ENCODE measurements at places on chromosomes 7 and 10.
A peak's percentile ranks its signal among the peaks of the same experiment; 100 is the strongest.

DNA sequence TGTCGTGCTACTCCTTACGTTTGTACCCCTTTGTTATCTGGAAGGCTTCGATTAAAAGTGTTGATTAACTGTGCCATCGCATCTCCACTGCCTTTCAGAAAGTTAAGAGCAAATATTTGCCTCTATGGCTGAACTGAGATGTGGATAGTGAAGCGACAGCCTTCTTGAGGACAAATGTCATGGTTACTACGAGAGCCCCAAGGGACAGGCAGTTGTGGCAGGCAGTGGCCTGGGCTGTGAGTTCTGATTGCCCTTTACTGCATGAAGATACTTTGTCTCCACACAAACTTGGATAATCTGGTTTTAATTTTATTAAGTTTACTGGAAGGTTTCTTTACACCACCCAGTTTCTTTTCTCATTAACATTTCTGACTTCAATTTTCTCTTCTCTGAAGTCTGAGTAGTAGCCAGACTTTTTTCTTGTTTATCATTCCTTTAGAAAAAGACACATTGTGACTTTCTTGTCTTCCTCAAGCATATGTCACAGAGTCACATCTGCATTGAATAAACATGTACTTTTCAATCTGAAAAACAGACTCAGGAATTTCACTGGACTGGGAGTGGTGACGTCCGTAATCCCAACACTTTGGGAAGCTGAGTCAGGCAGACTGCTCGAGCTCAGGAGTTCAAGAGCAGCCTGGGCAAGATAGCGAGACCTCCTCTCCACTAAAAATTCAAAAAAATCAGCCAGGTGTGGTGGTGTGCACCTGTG lies 1.5 kb downstream of the TAS2R41 start:
- DNase-seq, result no peak

DNA sequence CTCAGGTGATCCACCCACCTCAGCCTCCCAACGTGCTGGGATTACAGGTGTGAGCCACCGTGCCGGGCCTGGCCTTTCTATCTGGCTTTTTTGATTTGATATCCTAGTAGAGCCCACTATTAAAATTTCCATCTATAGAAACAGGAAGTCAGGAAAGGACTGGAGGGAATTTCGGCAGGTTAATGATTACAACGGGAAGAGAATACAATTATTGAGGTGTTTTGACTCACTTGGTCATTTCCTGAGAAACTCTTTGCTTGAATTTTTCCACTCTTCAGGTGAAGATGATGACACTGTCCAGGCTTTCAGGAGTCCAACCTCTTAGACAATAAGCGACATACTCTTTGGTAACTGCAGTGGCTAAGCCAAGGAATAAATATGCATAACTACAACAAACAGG lies 1.1 kb upstream of the MKLN1 start:
- DNase-seq, result no peak

- DNase-seq, result no peak
Measured at GRCh38 chr10:63173468-63174232, 40.5 kb downstream of the NRBF2 start.

GRCh38 chr7:122881324-122881723 lies 4.9 kb downstream of the CADPS2 start:
- DNase-seq, result no peak

GRCh38 chr7:42511027-42511426 lies 274.0 kb upstream of the GLI3 start:
- DNase-seq, result no peak

- DNase-seq, result no peak
Measured at GRCh38 chr7:116554911-116555310, 30.1 kb downstream of the CAV1 start.

DNA sequence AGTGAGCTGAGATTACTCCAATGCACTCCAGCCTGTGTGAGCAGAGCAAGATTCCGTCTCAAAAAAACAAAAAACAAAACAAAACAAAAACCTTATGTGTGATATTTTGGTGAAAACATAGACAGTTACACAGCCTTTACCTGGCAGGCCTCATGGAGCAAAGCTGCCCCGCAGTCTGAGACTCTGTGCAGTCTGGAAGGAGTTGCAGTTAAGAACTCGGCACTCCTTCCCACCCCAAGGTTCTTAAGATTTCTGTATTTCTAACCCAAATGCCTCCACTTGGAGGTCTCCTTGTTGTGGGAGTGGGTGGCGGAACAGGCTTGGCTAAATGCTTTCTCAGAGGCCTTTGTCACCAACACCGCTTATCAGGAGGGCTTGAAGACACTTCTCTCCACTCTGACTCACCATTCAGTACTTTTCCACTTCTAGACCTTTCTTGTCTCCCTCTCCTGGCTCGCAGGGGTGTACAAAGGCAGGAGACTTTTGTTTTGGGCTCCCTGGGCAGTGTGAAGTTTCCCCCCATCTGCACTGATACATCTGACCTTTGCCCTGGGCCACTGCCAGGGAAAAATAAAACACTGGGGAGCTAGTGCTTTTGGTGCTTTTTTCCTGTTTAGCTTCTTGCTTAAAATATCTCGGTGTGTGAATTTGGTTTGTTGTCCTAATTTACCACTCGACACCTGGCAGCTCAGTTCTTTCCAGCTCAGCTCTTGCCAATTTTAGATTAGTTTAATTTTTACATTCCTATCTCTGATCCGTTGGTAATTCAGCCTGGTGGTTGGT lies 51.3 kb upstream of the MAGI2 start:
- no peak for DNase-seq

DNA sequence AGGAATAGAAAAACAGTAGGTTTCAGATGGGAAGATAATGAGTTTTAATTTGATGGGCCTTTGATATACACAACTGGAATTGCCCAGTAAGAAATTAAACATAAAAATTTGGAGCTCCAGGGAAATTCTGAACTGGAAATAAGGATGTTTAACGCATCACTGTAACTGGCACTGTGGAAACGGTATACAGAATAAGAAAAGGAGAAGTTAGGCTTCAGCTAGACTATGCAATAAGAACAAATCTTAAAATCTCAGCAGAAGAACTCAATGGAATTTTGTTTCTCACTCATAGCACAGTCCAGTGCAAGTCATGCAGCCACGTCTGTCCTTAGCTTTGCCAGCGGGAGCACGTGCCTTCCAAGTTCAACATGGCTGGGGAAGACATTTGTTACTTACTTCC lies 52.9 kb upstream of the FGL2 start:
- no peak for DNase-seq

GRCh38 chr7:26583094-26583648 lies 281.2 kb downstream of the SKAP2 start:
- no peak for DNase-seq

DNA sequence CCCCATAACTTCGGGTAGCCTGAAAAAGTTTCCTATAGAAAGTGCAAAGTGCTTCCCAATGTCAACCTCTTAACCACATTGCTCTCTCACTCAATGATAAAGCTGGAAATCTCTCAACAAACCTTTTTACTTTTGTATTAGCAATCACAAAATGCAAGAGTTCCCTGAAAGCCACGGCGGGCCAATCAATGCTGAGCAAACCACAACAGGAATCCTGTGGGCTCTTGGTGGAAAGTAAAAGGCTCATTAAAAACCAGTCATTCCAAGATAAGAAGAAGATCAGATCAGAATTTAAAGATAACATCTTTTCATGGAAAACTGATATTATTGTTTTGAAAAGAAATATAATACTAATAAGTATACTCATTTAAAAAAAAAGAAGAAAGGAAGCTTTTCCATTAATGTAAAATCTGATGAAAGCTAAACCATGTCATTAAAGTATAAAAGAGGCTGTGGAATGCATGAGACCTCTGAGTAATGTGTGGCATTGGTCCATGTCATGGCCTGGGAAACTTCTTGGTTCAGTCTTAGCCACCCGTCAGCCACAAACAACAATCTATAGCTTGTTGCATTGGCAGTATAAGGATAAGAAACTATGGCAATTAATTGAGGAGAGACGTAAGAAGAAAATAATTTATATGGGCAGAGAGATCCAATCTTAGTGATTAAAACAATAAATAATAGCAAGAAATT lies 1066.1 kb upstream of the SORCS1 start:
- no peak for DNase-seq

DNA sequence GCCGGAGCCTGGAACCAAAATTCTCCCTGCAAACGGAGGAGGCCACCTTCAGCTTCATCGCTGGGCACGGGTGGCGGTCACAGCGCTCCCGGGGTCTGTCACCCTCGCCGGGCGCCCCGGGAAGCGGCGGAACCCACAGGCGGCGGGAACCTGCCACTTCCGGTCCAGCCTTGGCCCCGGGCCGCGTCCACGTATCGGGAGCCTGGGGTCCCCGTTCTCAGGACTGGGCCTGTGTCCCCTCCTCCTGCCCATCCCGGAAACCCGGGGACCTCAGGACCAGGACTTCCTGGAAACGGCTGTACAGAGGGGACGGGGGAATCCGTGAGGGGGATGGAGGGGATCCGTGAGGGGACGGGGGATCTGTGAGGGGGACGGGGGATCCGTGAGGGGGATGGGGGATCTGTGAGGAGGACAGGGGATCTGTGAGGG lies 25.4 kb downstream of the PDGFA start:
- no peak for DNase-seq

GRCh38 chr10:13887761-13888160 lies 301.0 kb downstream of the PRPF18 start:
- DNase-seq, result no peak

DNA sequence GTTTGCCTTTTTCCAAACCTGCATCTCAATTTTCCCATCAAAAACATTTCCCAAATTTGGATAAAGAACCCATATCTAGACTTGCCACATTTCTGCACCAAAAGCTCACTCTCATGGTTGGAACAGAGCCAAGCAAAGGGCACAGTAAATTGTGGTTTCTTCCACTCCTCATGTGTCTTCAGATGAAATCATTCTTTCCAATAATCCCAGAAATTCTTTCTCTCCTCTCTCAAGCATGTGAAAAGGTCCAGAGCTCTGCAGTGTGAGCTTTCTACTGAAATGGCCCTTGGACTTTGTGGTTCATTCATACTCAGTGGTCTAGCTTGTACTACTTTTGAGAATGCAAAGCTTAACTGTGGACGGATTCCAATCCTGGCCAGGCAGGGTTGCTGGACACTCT lies 19.8 kb downstream of the PRSS2 start:
- peak; percentile 27 for DNase-seq

- DNase-seq, result no peak
Measured at GRCh38 chr7:140640060-140640637, 464 bp downstream of the DENND2A start.

GRCh38 chr7:157462419-157462771 lies 125.6 kb downstream of the DNAJB6 start:
- no peak for DNase-seq

- peak; percentile 92 for DNase-seq
Measured at GRCh38 chr7:74173866-74174605, at the start of gene EIF4H. TSS of gene EIF4H (plus strand) at chr7:74174356. CDS start at chr7:74174384, 28 bp downstream.

DNA sequence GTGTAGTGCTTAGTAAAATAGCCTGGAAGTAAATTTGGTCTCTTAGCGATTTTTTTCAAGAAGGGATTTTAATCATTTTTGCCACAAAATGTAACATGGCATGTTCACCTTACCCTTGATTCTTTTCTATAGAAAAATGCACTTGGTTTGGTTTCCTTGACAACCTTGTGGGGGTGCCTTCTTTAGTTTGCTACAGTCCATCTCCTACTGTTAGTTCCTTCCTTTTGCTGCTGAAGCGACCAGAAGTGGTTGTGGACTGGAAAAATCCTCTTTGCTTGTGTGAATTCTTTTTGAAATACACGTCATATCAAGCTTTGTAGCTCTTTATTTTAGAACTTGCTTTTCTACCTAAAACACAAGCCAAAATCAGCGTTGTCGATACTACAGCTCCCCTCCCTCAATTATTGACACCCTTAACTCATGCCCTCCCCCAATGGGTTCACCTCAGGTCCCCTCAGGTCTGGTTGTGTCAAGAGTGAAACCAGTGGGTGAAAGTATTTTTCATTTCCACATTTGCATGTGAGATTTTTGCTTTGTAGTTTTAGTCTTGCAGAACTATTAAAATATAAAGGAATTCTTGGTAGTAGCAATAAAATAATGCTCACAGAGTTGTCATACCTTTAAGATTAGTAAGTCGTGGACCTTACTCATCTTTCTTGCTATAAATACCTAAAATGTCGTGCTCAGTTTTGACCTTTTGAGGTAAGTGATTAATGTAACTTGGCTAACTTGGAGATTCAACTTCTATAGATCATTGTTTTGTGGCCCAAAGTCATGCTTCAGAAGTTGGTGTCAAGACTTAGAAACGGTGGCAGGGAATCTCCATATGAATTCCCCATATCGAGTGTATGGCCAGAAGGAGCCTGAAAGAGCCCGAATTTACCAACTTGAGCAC lies 1.5 kb downstream of the ACTR3B start:
- no peak for DNase-seq

DNA sequence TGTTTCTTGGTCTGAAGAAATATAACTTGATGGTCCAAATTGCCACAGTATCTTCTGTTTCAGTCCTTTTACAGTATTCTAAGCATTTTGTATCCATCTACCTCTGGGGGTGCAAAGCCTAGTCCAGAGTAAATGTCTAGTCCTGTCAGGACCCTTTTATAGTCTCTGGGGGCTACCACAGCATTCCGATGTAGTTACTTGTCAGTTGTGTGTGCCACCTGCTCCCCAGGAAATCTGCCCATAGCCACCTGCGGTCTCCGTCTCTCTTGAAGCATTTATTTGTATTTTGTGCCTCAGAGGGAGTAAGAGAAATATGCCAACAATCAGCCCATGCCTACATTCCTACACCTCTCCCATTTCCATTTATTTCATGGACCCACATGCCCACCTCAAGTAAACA lies 12.8 kb downstream of the AGBL3 start:
- no peak for DNase-seq

GRCh38 chr10:129099992-129100391 lies 367.0 kb upstream of the MGMT start:
- DNase-seq, result no peak

GRCh38 chr7:129514683-129515082 lies 12.4 kb downstream of the SMKR1 start:
- DNase-seq, result no peak

GRCh38 chr7:43522406-43523156 lies 60.3 kb upstream of the STK17A start:
- no peak for DNase-seq

DNA sequence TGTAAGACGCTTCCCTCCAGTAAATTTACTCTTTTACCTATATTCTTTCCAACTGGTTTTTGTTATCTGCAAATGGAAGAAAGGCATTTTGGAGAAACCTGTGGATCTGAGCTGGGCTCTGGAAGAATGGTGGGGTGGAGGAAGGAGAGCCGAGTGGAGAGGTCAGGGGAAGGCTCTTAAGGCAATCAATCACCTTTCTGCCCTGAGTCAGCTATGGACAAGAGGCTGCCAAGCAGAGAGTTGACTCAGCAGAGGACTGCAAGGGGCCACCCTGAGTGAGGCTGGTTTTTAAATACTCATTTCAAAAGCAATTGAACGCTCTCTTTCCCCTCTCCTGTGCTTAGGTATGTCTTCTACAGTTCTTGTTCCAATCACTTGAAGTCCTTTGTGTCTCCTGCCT lies 81.8 kb downstream of the SPAG6 start:
- DNase-seq, result no peak
